ENCODE measurements at places on chromosomes 6 and 20. TPM values are rescaled to one million over a fixed set of nuclear protein-coding genes. Genes with fewer than 3 reads are reported as not detected.

DNA sequence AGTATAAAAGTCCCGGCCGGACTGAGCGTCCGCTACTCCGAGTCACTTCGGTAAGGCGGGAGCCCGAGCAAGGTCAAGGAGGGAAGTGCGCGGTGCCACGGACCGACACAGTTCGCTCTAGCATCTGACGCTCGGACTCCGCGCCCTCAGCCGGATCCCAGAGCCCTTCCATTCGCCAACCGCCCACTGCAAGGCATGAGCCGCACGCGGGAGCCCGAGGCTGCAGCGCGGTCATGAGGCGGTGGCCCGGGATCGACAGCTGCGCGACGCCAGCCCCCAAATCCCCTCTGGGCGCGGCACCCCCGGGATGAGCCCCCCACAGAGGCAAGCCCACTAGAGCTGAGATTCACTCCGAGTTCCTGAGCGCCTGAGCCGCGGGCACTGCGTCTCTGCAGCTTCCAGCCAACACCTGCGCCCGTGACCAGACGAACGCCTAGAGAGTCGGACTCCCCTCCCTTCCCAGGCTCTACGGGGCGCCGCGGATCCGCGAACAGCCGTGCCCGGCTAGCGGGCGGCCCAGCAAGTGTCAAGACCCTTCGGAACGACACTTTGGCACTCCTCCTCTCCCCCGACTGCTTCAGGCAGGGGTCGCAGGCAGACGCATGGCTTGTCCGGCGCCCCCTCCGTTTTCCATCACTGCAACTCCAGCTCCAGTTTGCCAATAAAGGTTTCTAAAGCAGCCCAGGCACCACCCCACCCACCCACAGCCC is 725 bp upstream of the ISM1 start:
- peak; percentile 67 for DNase-seq
- H3K36me3 ChIP-seq: no peaks in the 10 kb centered on the region
- peak overlapping the region; percentile 57 for H3K4me3 ChIP-seq
- peak overlapping the region; percentile 69 for H3K27ac ChIP-seq

- H3K27ac ChIP-seq: no peak overlapping the region
- no peaks in the 10 kb centered on the region for H3K27me3 ChIP-seq
- no peaks in the 10 kb centered on the region for H3K4me1 ChIP-seq
- no peak overlapping the region for H3K4me3 ChIP-seq
- no peak for DNase-seq
These were observed 888.8 kb downstream of the QKI start for GRCh38 chr6:164303102-164303964.

Gene VARS1
- 44.1 TPM for total RNA-seq

DNA sequence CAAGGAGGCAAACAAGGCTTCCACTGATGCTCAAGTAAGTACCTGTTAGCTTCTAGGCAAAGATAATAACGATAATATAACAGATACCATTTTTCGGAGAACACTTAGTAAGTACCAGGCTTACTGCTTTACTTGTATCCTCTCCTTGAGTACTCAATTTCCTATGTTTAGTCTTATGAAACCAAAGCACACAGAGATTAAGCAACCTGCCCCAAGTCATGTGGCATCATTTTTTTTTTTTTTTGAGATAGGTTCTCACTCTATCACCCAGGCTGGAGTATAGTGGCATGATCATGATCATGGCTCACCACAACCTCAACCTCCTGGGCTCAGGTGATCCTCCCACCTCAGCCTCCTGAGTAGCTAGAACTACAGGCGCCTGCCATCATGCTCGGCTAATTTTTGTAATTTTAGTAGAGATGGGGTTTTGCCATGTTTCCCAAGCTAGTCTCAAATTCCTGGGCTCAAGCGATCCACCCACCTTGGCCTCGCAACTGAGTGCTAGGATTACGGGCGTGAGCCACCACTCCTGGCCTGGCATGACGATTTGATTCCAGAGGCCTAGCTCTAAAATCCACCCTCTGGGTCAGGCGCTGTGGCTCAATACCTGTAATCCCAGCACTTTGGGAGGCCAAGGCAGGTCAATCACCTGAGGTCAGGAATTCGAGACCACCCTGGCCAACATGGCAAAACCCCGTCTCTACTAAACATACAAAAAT is 14.0 kb downstream of the SPAG4 start:
- H3K36me3 ChIP-seq: peaks cover 75% of the 10 kb centered on the region
- H3K4me1 ChIP-seq: peaks cover 5% of the 10 kb centered on the region

- no peak overlapping the region for H3K4me3 ChIP-seq
- no peaks in the 10 kb centered on the region for H3K36me3 ChIP-seq
- no peaks in the 10 kb centered on the region for H3K4me1 ChIP-seq
These were observed 87.4 kb upstream of the JAG1 start for GRCh38 chr20:10761232-10761631.

Gene RIMS4
- 3.5 TPM for total RNA-seq

DNA sequence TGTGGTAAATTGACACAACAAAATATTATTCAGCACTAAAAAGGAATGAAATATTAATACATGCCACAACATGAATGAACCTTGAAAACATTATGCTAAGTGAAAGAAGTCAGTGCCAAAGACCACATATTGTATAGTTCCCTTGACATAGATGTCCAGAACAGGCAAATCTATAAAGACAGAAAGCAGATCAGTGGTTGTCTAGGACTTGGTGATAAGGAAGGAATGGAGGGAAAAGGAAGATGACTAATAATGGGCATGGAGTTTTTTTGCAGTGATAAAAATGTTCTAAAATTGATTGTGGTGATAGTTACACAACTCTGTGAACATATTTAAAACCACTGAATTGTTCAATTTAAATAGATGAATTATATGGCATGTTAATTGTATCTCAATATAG is 32.5 kb downstream of the TBX18 start:
- no peak overlapping the region for H3K4me3 ChIP-seq
- H3K27me3 ChIP-seq: no peaks in the 10 kb centered on the region
- no peaks in the 10 kb centered on the region for H3K36me3 ChIP-seq
- H3K4me1 ChIP-seq: no peaks in the 10 kb centered on the region

Gene SLC13A3
- total RNA-seq: 2.0 TPM

Gene ADGRF1
- 9.9 TPM for total RNA-seq

- H3K4me1 ChIP-seq: no peaks in the 10 kb centered on the region
- H3K27me3 ChIP-seq: no peaks in the 10 kb centered on the region
- H3K27ac ChIP-seq: no peak overlapping the region
- no peak for DNase-seq
- H3K4me3 ChIP-seq: no peak overlapping the region
These were observed 493.1 kb downstream of the BTBD3 start for GRCh38 chr20:12410783-12411182.

- no peak overlapping the region for H3K4me3 ChIP-seq
- H3K27me3 ChIP-seq: no peaks in the 10 kb centered on the region
- H3K4me1 ChIP-seq: peaks cover 49% of the 10 kb centered on the region
- H3K36me3 ChIP-seq: no peaks in the 10 kb centered on the region
- peak overlapping the region; percentile 28 for H3K27ac ChIP-seq
- DNase-seq: peak; percentile 44
These were observed 27.7 kb upstream of the LAMA4 start for GRCh38 chr6:112281821-112282615.

DNA sequence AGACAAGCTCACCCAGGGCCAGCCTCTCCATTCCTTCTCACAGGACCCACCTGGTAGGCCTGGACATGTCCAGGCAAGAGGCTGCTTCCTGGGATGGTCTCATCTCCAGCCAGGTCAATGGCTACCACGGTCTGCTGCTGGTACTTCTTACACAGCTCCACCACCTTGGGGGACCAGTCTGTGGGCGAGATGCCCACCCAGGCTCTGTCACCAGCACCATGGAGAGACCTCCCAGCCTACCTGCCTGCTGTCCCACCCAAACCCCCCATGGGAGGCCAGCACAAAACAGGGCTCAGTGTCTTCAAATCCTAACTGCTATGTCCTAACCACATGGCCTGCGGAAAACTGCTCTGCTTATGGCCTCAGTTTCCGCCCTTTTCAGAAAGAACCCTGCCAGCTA is 27.3 kb downstream of the ADA start:
- H3K4me1 ChIP-seq: no peaks in the 10 kb centered on the region
- H3K27me3 ChIP-seq: no peaks in the 10 kb centered on the region
- no peak overlapping the region for H3K27ac ChIP-seq
- H3K36me3 ChIP-seq: peaks cover 21% of the 10 kb centered on the region
- no peak for DNase-seq
- H3K4me3 ChIP-seq: no peak overlapping the region

Gene CLVS2
- 0.03 TPM for total RNA-seq

DNA sequence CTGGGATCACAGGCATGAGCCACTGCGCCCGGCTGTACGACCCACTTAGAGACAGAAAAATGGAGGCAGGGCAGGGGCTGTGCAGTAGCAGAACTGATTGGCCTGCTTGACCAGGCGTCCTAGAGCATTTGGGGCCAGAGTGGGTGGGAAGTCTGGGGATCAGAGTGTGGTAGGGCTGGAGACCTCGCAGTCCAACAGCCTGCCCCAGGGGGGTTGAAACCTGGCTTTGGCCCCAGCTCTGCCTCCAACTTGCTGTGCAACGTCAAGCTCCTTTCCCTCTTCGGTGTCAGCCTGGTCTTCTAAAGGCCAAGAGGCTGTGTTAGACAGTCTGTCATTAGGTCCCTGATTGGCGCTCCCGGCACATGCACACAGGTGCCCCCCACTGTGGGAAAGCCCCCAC is 15.3 kb upstream of the SPDEF start:
- H3K27me3 ChIP-seq: peaks cover 32% of the 10 kb centered on the region
- no peaks in the 10 kb centered on the region for H3K4me1 ChIP-seq
- no peak overlapping the region for H3K4me3 ChIP-seq

DNA sequence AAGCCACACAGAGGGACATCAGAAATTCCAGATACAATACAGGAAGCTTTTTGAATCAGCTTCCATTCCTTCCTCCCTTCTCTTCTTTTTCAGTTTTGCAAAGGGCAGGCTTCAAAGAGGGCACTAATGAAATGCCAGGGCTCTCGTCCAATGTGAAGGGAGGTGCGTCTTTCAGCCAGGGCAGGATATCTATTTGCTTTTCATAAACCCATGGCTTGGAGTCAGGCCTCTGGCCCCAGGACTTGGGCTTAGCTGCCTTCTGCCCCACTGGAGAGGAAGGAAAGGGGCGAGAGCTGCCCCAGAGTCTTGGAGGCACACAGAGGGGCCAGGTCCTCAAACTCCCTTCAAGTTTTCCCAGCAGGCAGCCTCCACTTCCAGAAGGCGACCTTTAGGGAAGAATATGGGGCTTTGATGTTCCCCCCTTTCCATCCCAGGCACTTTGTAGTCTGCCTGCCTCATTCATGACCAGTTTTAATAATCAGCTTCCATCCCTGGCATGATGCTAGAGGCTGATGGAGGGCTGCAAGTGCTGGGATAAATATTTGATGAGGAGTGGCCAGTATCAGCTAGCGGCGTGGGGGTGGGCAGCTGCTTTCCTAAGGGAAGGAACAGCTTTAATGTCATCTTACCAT is 234.8 kb downstream of the NRN1 start:
- no peak overlapping the region for H3K27ac ChIP-seq
- H3K4me3 ChIP-seq: no peak overlapping the region
- H3K36me3 ChIP-seq: peaks cover 3% of the 10 kb centered on the region
- H3K27me3 ChIP-seq: no peaks in the 10 kb centered on the region
- H3K4me1 ChIP-seq: no peaks in the 10 kb centered on the region
- no peak for DNase-seq

GRCh38 chr6:147238164-147238563 is 33.9 kb downstream of the STXBP5 start:
- H3K36me3 ChIP-seq: peaks cover 19% of the 10 kb centered on the region
- no peak overlapping the region for H3K27ac ChIP-seq
- no peak overlapping the region for H3K4me3 ChIP-seq

Gene SNAI1
- 1.9 TPM for total RNA-seq

GRCh38 chr20:14657266-14658005 is 320.0 kb upstream of the FLRT3 start:
- no peaks in the 10 kb centered on the region for H3K36me3 ChIP-seq
- H3K4me1 ChIP-seq: no peaks in the 10 kb centered on the region
- H3K27me3 ChIP-seq: no peaks in the 10 kb centered on the region
- no peak overlapping the region for H3K4me3 ChIP-seq
- no peak for DNase-seq

Gene CYP21A2
- 1.1 TPM for total RNA-seq

DNA sequence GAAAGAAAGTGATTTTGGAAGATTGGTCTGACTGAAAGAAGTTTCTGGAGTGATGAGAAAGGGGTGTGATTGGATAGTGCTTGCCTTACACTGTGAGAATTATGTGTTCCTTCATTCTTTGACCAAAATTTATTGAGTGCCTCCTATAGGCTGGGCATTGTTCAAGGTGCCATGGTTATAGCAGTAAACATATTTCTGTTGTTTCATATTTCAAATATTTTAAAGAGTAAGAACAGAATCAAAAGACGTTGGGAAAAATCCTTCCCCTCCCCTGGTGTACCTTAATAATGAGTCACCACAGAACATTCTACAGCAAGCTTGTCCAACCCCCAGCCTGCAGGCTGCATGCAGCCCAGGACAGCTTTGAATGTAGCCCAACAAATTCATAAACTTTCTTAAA is 78.6 kb downstream of the GCLC start:
- H3K27me3 ChIP-seq: no peaks in the 10 kb centered on the region
- no peaks in the 10 kb centered on the region for H3K36me3 ChIP-seq
- no peak for DNase-seq
- peaks cover 33% of the 10 kb centered on the region for H3K4me1 ChIP-seq
- no peak overlapping the region for H3K27ac ChIP-seq
- no peak overlapping the region for H3K4me3 ChIP-seq

Gene RAET1G
- total RNA-seq: 0.83 TPM

DNA sequence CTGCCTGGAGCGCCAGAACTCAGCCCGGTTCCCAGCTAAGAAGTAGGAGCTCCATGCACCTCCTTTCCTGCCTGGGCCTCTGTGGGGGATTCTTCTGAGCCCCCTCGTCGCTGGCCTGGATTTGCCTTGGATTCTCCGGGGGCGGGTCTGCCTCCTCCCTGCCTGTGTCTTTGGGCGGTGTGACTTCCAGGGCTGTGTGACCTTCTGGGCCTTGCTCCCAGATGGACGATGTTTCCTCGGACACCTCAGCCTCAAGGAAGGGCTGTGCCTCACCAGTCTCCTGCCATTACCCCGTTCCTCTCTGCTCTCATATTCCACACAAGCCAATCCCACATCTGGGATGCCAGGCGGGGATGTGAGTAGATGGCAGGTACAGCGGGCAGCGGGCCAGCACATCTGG is 76.8 kb downstream of the ERMARD start:
- H3K36me3 ChIP-seq: no peaks in the 10 kb centered on the region
- peaks cover 7% of the 10 kb centered on the region for H3K4me1 ChIP-seq
- H3K4me3 ChIP-seq: no peak overlapping the region
- no peak overlapping the region for H3K27ac ChIP-seq
- no peak for DNase-seq
- peaks cover 14% of the 10 kb centered on the region for H3K27me3 ChIP-seq

- DNase-seq: peak; percentile 44
- no peaks in the 10 kb centered on the region for H3K36me3 ChIP-seq
- H3K27ac ChIP-seq: no peak overlapping the region
- no peaks in the 10 kb centered on the region for H3K4me1 ChIP-seq
These were observed 110.4 kb downstream of the SAMD5 start for GRCh38 chr6:147618927-147619326.

GRCh38 chr20:1330075-1330830 is 1.3 kb upstream of the SDCBP2 start:
- H3K4me1 ChIP-seq: peaks cover 75% of the 10 kb centered on the region
- H3K27ac ChIP-seq: peak overlapping the region; percentile 98
- no peaks in the 10 kb centered on the region for H3K27me3 ChIP-seq
- no peaks in the 10 kb centered on the region for H3K36me3 ChIP-seq
- no peak for DNase-seq
